Mesendoderm (in vitro differentiated cells): ENCODE measurements at places on chromosomes 1 and 21.

GRCh38 chr1:102163799-102164198 lies 167.1 kb upstream of the OLFM3 start:
- DNase-seq, result no peak

GRCh38 chr1:163585796-163586195 lies 264.0 kb downstream of the NUF2 start:
- no peak for DNase-seq

DNA sequence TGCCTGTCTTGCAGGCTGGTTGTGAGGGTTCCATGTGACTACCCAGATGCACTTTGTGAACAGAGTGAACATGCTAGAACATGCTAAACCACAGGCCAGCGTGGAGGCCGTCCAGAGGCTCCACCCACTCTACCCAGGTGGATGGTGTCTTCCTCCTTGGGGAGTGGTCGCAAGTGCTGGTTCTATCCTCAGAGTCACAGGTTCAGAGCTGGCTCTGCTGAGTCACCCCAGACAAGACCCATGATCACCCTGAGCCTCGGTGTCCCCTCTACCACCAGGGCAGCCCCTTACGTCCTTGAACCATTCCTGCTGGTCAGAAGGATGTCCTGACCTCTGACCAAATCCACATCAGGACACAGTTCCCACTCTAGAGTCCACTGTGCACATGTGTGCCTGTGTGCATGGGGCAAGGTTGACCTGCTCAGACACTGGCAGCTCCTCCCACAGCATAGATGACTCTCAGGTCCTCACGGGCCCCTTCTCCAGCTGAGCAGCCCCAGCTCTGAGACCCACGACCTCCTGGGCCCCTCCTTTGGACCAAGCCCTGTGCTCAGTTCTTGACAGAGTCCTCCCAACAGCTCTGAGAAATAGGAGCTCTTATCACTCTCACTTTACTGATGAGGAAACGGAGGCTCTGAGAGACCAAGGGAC lies 391.8 kb downstream of the MATN1 start:
- no peak for DNase-seq

GRCh38 chr1:221839321-221839720 lies 97.4 kb upstream of the DUSP10 start:
- peak; percentile 14 for DNase-seq

GRCh38 chr1:165512816-165513215 lies 31.0 kb upstream of the LRRC52 start:
- DNase-seq, result peak; percentile 26

DNA sequence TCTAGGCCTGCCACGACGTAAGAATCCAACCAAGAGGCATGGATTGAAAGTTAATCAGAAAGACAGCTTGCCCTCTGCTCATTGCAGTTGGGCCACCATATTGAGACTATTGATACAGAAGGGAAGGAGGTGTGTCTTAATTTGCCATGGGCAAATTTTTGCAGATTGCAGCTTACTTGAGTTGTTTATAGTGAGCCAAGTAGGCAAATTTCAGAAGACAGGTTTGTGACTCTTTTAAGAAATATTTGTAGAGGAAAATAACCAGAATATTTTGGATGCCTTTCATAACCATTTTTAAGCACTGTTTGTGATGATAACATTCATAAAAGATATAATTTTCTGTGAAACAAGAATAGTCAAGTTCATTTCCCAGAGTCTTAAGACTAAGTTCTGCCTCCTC lies 74.1 kb downstream of the PRDM2 start:
- no peak for DNase-seq

- no peak for DNase-seq
These were observed 139.9 kb downstream of the PTGER3 start for GRCh38 chr1:70907563-70908310.

DNA sequence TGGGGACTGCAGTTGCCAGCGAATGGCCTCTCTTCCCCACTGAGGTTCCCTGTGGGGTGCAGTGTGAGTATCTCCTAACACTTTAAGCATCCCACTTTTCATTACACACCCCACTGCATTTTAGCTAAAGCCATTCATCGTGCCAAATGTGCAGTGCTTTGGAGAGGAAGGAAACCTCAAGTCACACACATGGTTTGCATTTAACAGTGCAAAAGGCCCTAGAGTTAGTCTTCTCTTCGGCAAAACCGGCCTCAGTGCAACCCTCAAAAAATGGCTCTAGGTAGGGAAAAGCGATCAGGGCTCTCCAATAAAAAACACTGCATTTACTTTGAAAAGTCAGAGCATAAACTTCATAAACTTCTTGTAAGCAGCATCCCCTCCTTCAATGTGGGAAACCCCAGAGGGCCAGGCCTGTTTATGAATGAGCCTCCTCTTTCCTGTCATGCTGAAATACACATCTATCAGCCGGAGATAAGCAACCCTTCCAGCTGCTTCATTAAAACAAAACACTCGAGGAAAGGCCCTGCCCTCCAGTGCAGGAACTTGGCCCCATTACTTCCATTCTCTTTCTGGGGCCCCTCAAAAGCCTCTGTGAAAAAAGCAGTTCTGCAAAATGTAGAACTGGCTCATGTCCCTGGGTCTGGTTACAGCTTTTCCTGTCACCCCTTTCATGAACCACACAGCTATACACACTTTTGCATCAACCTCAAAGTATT lies 184.0 kb downstream of the CDC7 start:
- no peak for DNase-seq

DNA sequence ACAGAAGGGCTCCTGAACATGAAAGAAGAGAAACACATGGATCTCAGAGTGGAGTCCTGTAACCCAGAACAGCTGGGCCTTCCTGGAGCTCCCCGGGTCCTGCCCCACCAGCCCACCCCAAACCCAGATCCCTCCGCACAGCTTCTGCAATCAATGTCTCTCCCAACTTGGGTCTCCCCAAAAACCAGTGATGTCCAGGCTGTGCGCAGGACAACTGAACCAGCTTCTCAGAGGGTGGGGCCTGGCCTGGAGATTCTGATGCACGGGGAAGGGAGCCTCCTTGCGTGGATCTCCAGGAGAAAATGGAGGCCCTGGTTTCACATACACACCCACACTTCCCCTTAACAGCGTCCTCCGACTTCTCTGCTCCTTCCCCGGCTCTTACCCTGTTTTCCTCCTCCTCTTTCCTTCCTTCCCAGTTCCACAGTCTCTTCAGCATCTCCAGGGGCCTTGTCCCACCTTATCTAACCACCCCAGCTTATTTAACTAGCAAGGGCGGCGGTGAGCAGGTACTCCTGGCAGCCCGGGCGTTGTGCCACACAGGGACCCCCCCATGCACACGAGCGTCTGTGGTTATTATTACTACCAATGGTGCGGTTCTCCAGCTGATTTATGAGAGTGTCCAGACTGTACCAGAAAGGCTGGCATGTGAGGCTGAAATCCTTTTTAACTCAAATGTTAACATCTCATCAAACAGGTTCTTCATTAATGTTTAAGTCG lies 11.2 kb upstream of the MX2 start:
- DNase-seq, result no peak

DNA sequence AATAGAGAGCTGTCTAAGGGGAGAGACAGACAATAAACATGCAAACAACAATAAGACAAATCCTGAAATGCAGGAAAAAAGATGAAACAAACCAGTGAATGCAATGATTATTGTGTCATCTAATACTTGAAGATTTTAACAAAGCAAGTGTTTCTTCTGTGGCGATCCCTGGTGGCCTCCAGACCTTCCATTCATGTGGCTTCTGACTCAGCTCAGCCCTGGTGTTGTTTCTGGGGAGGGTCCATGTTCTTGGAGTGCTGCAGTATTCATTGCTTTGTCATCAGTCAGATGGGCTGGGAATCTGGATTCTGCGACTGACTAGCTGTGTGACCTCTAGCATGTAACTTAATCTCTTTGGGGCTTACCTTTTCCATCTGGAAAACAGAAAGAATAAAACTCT lies 1.5 kb upstream of the C2CD4D start:
- DNase-seq, result no peak

- no peak for DNase-seq
These were observed 22.7 kb downstream of the UBASH3A start for GRCh38 chr21:42426424-42426823.

DNA sequence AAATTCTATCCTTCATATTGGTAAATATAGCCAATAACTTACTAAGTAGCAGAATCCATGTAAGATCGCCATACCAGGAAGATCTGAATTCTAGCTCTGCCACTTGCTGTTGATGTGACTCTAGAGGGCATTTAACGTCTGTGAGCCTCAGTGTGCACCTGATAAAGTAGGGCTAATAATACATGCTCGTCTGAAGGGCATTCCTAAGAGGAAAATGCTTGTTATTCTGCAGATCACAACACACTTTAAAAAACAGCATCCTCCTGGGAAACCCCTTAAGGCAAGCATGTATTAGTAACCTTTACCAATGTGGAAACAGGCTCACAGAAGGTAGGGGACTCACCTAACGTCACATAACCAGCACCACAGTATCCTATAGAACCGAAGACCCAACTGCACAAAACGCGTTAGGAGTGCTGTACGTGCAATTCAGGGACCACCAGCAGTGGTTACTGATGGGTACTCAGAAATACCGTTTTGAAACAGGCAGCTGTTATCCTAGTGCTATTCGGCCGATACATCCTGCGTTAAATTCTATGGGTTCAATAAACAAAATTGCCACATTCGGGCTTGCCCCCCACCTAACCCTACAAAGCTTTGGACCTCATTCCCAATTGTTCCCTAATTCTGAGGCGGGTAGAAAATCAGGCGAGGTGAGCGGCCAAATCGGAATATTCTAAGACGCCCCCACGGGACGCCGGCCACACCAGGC lies 758 bp downstream of the DEPDC1 start:
- peak; percentile 21 for DNase-seq

DNA sequence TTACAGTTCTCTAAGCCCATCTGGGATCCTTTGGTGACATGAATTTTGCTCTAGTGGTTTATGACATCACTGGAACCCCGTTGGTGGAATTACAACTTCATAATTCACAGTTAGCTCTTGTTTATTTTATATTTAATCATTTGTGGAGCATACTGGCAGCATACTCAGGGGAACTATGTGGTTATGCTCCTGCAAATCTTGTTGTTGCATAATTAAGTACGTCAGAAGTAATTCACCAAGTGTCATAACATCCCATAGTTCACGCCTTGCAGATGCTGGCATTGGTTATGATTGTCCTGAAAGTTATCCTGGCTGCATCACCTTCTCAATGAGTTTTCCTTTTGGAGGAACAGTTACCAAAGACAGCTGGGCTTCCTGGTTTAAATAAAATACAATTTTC lies 16.5 kb downstream of the PRRX1 start:
- DNase-seq, result no peak

DNA sequence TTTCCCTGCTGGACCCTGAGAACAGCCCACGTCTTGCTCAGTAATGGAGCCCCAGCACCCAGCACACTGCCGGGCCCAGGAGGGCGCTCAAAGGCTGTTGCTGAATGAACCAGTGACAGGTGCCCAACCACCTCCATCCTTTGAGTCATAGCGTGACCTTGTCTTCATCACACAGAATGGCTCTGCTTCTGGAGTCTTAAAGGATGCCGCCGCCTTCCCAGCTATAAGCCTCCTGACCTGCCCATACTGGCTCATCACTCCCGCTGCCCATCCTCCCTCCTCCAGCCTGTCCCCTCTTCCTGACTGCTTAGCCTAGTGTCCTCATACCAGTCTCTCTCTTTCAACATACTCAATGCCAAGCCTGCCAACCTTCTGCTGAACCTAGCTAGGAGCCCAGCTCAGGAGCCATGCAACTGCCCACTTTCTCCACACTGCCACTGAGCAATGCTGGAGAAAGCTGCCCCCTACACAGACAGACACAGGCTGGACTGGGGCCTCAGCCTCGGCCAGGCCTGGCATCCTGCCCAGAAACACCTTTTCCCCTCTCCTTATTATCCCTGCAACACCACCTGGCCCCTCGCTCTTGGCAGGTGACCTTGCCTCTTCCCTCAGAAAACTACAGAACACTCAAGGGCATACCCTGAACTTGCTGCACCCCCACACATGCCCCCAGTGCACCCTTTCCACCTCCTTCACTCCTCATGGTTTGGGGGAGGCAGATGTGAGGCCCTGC lies 14.1 kb downstream of the TTC39A start:
- DNase-seq, result no peak

GRCh38 chr1:159204161-159205141 lies at the start of gene ACKR1:
Gene ACKR1, plus strand, starts transcription at chr1:159204875. Its CDS starts 85 bp downstream, at chr1:159204960.
- no peak for DNase-seq

DNA sequence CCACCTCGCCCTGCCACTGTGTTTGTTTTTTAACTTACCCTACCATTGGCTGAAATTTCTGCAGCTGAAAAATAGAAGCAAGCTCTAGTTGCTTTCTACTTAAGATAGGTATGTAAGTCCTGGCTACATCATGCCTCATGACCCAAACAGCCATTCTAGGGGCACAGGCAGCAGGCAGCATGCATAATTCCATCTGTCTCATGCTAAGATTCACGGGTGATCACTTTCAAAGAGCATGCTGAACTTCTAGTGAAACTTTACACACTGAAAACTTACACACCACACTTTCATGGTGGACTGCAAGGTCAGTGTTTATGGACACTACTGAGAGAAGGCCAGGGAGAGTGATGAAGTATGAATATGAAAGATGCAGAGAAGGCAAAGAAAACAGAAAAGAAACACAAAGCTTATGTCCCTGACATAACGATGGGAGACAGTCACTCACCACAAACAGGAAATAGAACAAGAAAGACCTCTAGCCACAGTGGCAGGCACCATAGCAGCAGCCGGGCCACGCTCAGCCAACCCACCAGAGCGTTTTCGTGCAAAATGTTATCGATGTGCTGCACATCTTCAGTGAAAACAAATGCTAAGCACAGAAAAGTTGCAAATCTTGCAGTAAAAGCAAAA lies 102.3 kb upstream of the TIAM1 start:
- DNase-seq, result no peak

- no peak for DNase-seq
These were observed 3.2 kb upstream of the GUK1 start for GRCh38 chr1:228136901-228137300.

GRCh38 chr1:209433649-209434031 lies 149.9 kb upstream of the CAMK1G start:
- no peak for DNase-seq

- DNase-seq, result peak; percentile 83
These were observed 730 bp downstream of the NOS1AP start for GRCh38 chr1:162070094-162070748.

- no peak for DNase-seq
These were observed 64.4 kb downstream of the MAB21L3 start for GRCh38 chr1:116175611-116176010.

GRCh38 chr1:206828061-206828460 lies 37.4 kb upstream of the IL20 start:
- DNase-seq, result no peak

- DNase-seq, result no peak
These were observed 10.8 kb upstream of the TIAM1 start for GRCh38 chr21:31354604-31355443.

DNA sequence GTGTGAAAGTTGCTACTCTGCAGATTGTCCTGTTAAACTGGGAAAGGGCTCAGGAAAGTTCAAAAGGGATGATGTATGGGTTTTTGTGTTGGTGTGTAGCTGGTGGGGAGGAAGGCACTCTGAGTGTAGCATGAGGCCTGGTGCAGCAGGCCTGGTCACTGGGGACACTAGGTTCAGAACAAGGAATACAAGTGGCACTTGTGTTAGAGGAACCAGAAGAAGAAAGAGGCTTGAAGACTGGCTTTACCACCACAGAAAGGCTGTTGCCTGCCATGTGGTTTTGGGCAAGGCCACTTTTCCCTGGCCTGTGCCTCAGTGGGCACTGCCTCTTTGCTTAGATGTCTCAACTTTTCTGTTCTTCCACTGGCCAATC lies 122.8 kb downstream of the NOS1AP start:
- DNase-seq, result no peak
